ENCODE measurements at places on chromosomes 5 and 9.

DNA sequence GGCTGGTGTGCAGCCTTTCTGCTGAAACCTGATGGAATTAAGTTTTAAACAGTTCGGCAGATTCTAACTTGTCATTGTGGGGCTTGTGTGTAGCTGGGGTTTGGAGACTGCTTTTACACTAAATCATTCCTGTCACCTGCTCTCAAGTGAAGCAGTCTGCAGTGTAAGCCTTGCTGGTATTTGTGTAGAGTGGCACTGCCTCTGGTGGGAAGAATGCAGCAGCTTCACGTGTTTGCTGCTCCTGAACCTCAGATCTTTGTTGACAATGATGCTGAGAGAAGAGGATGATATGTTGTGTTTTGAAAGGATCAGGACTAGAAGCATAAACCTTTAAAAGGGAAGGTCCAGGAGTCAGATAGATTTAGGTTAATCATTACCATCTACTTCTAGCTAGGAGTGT is 88.1 kb downstream of the KDM4C start:
- DNase-seq: no peak

GRCh38 chr5:103487218-103487617 is 75.4 kb downstream of the NUDT12 start:
- DNase-seq: no peak

- no peak for DNase-seq
Measured at GRCh38 chr9:110255034-110255462, 1.3 kb downstream of the TXN start.

- DNase-seq: no peak
Measured at GRCh38 chr5:45383985-45384384, 312.2 kb downstream of the HCN1 start.

GRCh38 chr9:38689678-38690077 is 30.3 kb downstream of the FAM240B start:
- peak; percentile 79 for DNase-seq

- no peak for DNase-seq
Measured at GRCh38 chr5:92749943-92750342, 831.1 kb downstream of the NR2F1-AS1 start.

- DNase-seq: no peak
Measured at GRCh38 chr9:76644647-76645250, 119.5 kb upstream of the PCA3 start.

DNA sequence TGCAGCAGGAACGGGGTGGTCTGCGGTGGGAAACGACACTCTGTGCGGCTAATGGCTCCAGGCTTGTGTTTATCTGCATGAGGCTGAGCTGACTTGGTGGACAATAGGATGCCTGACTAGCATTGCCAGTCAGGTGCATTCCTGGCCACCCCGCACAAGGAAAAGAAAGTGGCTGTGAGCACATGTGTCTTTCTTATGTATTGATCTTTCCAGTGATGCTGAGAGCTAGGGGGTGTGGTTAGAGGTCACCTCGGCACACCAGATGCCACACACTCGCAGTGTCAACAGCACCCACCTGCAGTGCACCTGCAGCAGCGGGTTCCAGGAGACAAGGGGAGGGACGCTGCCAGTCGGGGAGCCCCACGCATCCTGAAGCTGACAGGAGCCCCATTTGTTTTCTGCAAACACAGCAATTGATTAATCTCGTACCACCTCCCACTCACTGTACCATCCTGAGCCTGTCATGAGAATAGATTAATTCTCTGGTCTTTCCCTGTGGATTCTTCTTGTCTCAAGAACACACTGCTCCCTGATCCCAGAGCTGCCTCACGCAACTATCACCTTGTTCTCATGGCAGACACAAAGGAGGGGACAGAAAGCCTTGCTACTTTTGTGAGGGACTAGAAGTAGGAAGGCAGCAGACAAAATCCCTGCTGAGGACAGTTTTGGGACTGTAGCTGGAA is 251.7 kb upstream of the WWC1 start:
- DNase-seq: no peak

DNA sequence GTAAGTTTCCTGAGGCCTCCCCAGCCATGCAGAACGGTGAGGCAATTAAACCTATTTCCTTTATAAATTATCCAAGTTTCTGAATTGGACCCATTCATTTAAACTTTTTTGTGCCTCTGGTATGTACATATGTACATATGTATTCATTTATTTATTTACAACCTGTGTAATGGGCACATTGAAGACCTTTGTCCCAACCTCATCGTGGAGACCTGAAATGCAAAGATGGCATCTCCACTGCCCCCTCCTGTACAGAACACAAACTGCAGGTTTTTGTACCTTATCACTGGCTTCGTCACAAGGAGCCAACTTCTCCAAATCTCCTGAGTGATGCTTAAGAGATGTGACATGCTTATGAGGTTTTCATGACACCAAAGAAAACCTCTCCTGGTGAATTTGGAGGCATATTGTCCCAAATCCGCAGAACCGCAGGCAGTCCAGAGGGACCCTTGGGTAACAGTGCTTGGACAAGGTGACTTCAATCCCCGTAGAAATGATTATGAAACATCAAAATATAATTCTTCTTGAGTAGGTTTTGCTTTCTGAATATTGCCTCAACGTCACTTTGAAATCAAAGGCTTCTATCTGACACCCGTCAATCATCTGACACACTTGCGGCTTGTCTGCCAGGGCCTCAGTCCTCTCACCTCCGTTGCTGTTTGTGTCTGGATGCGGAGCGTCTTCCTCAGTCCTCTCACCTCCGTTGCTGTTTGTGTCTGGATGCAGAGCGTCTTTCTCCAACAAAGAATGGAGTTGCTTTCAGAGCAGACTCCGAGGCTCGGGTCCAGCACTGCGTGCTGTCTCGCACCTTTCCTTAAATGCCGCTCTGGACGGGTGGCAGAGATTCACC is 135.0 kb upstream of the IRX4 start:
- no peak for DNase-seq

- no peak for DNase-seq
Measured at GRCh38 chr5:142726188-142726731, 40.4 kb upstream of the FGF1 start.

DNA sequence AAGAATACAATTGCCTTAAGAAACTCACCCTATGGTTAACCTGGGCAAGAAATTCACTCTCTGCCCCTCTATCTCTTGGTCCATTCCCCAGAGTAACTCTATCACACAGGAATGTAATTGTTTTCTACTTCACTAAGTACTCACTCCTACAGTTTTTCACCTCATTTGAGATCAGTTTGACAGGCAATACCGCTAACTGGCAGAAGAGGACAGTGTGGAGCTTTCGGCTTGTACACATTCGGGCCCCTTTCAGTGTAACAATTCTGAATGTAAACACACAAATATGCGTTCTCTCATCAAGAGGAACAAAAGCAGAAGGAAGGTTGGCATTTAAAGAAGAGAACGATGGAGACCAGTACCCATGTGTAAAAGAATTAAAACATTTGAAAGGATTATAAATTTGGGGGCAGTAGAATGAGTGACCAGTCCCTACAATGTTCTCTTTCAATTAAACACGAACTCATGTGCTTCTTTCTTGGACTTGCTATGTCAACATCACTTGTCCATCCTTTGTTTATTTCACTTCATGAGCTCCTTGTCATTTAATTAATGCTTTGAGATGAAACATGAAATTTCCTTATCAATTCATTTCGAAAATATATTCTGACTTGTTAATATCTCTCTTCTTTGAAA is 188.5 kb upstream of the GRAMD2B start:
- no peak for DNase-seq

DNA sequence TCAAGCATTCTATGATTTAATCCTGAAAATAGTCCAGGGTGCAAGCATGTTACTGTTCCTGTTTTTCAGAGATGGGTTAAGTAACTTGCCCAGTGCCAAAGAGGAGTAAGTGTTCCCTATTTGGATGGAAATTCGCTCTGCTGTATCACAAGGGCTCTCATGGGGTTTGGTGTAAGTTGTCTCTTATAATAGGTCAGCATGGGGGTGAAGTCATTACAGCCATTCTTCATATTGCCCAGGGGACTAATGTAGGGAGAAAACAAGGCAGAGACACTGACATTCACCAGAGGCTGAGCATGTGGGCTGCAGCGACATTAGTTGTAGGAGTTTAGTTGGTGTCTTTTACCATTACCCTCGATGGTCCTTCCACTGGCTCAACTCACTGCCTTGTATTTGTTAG is 142.1 kb upstream of the GLRA1 start:
- no peak for DNase-seq

GRCh38 chr9:8366161-8366926 is 566.8 kb upstream of the DMAC1 start:
- no peak for DNase-seq

DNA sequence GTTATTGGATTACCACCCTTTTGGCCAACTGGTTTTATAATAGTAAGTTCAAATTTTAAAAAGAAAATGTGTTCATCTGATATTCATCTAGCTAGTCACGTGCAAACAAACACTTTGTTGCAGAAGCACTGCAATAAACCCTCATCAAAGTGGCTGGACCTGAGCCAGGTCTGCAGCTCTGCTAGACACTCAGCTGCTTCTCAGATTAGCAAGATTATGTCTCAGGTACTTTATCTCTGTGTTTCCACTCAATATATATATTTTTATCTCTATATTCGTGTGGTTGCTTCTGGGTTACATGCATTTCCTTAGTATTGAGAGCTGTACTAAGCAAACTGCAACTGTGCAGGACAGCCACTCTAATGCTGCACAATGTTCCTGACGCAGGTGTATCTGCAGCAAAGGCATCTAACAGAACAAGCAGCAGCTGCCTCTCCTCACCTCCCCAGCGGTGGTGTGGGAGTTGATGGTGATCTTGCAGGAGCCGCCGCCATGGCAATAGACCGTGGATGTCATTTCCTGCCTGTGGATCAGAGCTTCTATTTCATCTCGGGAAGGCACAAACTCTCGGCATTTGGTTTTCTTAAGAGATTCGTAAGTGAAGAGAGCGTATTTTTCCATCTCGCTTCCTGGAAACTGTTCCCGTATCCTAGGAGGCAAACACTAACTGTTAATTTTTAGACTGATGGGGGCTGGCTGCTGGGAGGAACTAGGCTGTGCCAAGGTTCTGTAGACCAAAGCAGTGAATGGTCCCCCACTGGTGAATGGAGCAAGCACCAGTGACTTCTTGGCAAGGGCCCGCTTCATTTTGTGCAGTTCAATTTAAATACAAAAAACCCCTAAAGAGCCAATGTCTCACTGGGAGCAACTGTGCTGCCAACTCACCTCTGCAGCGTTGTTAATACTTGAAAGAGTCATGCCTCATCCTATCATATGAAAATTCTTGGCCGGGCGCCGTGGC is 56.7 kb upstream of the RETREG1 start:
- DNase-seq: peak; percentile 41

- DNase-seq: no peak
Measured at GRCh38 chr5:10583663-10584572, 20.0 kb downstream of the ANKRD33B start.

DNA sequence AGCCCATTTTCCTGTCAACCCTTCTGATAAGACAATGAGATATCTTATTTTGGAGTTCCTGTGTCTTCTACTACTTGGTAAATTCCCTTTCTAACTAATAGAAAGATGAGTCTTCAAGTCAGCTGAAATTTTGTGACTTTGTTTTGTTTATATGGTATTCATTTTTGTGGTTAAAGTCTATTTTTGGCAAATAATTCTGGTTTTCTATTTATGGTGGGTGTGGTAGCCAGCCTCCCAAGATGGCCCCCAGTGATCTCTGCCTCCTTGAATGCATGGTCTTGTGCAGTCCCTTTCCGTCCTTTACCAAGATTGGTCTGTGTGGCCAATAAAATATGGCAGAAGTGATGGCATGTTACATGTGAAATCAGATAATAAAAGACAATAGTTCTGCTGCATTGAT is 91.5 kb downstream of the NR3C1 start:
- DNase-seq: no peak

DNA sequence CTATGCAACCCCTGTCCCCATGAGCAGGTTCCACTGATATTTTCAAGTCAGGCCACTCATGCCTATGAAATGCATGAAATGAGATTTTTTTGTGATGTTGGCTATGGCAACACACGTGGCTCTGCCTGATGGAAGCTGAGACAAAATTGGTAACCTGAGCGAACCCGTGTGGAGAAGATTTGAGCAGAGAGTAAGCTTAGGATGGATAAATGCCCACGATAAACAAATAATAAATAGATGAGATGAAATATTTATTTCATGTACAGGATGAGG is 153.4 kb upstream of the IER5L start:
- DNase-seq: no peak

- DNase-seq: no peak
Measured at GRCh38 chr5:68747521-68747920, 346.3 kb upstream of the SLC30A5 start.

DNA sequence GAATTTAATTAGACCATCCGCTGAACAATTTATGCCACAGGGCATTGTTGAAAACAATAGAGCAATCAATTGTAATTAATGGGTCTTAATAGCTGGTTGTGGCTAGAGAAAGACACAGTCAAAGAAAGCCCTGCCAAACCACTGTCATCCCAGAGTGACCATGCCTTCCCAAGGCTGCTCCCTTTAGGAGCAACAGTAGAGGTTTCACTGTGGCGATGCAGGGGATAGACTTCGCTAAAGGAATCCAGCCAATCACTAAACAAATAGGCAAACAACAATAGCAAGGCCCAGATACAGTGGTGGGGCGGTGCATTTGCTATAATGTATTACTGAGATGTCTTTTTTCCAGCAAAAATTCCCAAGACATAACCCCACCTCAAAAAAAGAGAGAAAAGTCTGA is 87.8 kb upstream of the SLC27A6 start:
- no peak for DNase-seq

Data from NCI-H1092 (cell line).